Uterus (tissue), 4 donors: ENCODE measurements at places on chromosomes 7 and 10. TPM values are rescaled to one million over a fixed set of nuclear protein-coding genes. Genes with fewer than 3 reads are reported as not detected.

- no peak for DNase-seq
Measured at GRCh38 chr7:150793569-150794238, 6.5 kb downstream of the TMEM176B start.

- DNase-seq: no peak
Measured at GRCh38 chr7:115068220-115068619, 146.3 kb downstream of the MDFIC start.

Gene RBM20
- total RNA-seq: 2.8 TPM

DNA sequence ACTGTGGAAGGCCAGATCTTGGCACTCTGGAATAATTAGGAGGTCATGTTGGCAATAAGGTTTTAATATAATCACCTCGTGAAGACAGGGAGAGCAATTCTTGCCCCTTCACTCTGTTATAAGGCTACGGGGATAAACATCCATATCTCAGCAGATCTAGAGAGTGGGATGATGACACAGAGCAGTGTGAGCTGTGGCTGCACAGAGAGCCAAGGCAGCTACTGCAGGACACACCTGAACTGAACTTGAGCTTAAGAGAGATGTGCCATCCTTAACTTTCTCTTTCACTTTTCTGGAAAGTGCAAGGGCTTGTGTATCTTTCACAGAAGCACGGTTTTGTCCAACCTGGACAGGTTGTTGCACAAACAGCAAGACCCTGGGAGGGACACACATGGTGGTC lies 174.7 kb downstream of the GATA3 start:
- DNase-seq: no peak

GRCh38 chr10:89085153-89085552 lies 94.6 kb downstream of the FAS start:
- DNase-seq: no peak

- DNase-seq: no peak
Measured at GRCh38 chr7:21980926-21981500, 35.3 kb upstream of the CDCA7L start.

Gene TAS2R38
- total RNA-seq: not detected

DNA sequence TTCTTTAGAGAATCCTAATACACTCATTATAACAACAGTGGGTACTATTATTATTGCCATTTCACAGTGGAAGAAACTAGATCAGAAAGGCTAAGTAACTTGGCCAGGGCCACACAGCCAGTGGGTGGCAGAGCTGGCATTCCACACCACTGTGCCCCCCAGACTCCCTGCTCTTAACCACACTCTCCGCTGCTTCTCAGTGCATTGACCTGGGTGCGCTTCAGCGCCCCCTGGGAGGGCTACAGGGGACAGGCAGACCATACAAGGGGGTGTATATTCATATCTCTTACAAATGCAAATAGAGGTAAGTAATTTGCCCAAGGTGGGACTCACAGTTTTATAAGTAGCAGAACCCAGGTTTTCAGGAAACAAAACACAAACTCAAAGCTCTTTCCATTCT lies 77.0 kb upstream of the NMT2 start:
- DNase-seq: no peak

Gene FAM171A1
- total RNA-seq: 7.4 TPM

Gene TMEM213
- not detected for total RNA-seq

- DNase-seq: no peak
Measured at GRCh38 chr7:1421020-1421790, 38.1 kb downstream of the MICALL2 start.

Gene ITGA8
- 46.1 TPM for total RNA-seq

- DNase-seq: no peak
Measured at GRCh38 chr7:24933298-24933697, 46.7 kb downstream of the OSBPL3 start.
